Suprapubic skin (tissue), 4 donors: ENCODE measurements at places on chromosomes 7 and 10. TPM values are rescaled to one million over a fixed set of nuclear protein-coding genes. Genes with fewer than 3 reads are reported as not detected.

DNA sequence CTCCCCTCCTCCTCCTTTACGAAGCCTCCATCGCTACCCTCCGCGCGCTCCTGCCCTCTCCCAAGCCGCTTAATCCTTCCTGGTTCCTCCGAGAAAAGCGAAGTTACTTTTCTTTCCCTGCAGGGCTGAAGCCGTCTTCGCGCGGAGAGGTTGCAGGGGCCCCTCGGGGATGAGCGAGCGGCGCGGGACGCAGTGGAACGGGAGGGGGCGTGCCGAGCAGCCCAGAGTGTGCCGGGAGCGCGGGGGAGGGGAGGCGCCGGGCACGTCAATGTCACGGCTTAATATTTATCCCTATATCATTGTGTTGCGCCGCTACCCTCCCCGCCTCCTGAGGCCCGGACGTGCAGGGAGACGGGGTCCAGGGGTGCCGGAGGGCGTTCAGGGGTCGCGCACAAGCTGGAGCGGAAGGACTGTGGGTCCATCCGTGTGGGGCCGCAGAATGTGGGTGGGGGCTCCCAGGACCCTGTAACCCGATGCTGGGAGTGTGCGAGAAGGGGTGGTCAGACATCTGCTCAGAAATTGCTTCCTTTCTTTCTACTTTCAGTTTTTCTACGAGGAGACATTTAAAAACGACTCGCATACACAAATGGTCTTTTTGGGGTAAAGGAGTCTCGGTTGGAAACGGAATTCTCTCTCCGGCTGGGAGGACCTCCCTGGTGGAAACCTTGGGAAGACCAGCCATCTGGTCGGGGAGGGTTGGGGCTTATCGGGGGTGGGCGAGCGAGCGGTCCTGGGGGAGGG is 2.4 kb downstream of the CDK6 start:
- no peaks in the 10 kb centered on the region for H3K27me3 ChIP-seq
- peak overlapping the region; percentile 83 for H3K4me3 ChIP-seq
- peak; percentile 83 for DNase-seq

DNA sequence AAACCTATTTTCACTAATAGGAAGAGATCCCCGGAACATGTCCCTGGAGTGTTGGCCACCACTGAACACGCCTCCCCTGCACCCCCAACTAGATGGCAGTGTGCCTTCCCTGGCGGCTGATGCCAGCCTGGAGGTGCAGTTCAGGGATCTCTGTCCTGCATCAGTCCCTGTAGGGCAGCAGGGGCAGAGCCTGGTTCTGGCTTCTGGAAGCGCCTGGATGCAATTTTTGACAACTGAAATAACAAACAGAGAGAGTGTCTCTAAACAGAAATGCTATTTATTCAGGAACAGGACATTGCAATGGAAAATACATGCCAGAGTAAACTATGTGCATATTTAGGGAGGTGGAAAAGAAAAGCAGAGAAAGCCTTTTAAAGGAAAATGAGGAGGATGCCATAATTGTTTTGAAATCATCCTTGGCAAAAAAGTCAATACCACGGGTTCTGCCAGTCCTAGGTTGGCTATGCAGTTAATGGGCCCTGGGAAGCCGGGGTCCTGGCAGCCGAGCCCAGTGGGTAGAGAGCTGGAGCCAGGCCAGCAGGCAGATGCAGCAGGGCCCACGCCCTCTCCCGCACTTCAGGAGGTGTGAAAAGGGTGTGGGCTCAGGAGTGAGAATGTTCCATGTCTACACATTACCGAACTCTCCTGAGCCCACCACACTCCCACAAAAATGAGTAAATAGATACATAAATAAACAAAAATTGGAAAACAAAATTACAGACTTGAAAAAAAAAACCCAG is 18.5 kb downstream of the ANTXRL start:
- no peak overlapping the region for H3K27ac ChIP-seq
- H3K27me3 ChIP-seq, result no peaks in the 10 kb centered on the region
- H3K4me1 ChIP-seq, result peaks cover 23% of the 10 kb centered on the region
- H3K4me3 ChIP-seq, result no peak overlapping the region

DNA sequence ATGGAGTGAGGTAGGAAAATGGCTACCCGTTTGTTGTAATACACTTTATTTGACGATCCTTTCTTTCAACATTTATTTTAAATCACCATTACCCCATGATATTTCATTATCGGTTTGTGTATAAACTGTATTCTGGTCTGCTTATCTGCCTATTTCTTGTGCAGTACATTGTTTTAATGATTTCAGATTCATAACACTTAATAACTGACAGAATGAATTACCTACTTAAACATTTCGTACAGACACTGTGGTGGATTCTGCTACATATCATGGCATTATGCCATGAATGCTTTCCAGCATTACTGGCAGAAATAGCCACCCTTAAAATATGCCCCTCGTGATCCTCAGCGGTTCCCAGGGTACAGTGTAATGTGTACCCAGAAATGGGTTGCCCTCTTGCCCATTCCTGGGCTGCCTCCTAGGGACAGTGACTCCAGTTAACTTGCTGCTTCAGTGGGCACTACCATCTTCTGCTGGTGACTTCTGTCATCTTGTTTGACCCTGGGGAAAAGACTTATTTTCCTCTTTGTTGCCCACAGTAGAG is 74.5 kb downstream of the C1GALT1 start:
- H3K27ac ChIP-seq, result no peak overlapping the region
- no peaks in the 10 kb centered on the region for H3K27me3 ChIP-seq
- H3K36me3 ChIP-seq, result peaks cover 6% of the 10 kb centered on the region
- no peak overlapping the region for H3K4me3 ChIP-seq

DNA sequence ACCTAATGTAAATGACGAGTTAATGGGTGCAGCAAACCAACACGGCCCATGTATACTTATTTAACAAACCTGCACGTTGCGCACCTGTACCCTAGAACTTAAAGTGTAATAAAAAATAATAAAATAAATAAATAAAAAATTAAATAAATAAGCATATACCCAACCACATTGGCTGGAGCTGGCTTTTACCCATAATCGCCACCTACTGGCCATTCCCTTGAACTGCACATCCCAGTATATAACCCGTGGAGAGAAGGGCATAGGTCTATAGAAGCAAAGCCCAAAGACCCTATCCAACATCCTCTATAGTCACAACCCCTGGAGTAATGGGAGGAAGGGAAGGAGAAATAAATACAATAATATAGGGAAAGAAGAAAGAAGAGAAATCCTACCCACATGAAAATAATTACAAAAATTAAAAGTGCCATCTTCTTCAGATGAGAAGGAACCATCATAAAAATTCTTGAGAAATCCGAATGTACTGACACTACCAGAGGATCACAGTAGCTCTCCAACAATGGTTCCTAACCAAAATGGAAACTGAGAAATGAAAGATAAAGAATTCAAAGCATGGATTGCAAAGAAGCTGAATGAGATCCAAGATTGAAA is 65.6 kb downstream of the TWIST1 start:
- no peaks in the 10 kb centered on the region for H3K4me1 ChIP-seq
- no peak overlapping the region for H3K27ac ChIP-seq
- no peaks in the 10 kb centered on the region for H3K27me3 ChIP-seq

DNA sequence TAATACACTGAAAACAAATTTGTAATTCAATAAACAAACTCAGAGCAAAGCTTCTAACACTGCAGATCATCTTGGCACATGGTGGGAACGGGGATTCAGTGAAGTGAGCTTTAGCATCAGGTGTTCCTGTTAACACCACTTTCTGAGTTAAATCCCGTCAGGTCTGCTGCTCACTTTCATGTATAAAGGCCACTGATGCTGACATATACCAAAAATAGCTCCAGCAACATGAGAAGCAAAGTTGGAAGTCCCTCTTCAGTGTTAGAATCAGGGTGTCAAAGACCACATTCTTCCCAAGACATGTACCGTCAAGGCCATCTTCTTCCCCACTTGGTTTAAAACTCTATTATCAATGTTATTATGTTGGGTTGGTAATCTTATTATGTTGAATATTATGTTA is 11.7 kb upstream of the CACNA2D1 start:
- H3K27ac ChIP-seq, result no peak overlapping the region
- DNase-seq, result no peak
- no peaks in the 10 kb centered on the region for H3K4me1 ChIP-seq
- H3K36me3 ChIP-seq, result no peaks in the 10 kb centered on the region
- H3K4me3 ChIP-seq, result no peak overlapping the region

GRCh38 chr10:107033799-107034422 is 130.6 kb downstream of the SORCS1 start:
- H3K4me1 ChIP-seq, result no peaks in the 10 kb centered on the region
- no peaks in the 10 kb centered on the region for H3K27me3 ChIP-seq
- no peak overlapping the region for H3K4me3 ChIP-seq
- no peak overlapping the region for H3K27ac ChIP-seq
- H3K36me3 ChIP-seq, result no peaks in the 10 kb centered on the region

GRCh38 chr10:106947643-106948042 is 216.9 kb downstream of the SORCS1 start:
- no peak overlapping the region for H3K4me3 ChIP-seq
- H3K27me3 ChIP-seq, result no peaks in the 10 kb centered on the region
- no peak for DNase-seq
- H3K27ac ChIP-seq, result no peak overlapping the region
- no peaks in the 10 kb centered on the region for H3K4me1 ChIP-seq

DNA sequence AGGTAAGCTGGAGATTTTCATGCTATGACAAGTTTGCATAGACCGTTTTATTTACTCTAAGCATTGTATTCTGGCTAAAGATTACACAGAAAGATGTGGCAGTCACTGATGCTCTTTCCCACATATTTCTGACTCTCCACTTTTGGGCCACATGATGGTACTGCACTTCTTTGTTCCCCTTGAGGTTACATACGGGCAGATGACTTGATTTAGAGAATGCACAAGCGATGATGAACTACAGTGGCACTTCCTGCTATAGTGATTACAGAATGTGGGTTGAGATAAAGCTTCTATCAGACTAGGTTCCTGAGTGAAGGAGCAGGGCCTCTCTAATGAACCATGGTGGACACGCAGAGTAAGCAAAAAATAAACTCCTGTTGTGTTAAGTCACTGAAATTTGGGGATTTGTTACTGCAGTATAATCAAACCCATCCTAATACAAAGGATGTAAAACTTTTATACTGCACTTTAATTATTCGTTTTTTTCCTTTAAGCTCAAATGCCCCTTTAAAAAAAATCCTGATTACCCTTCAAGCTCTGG is 177.9 kb downstream of the TAX1BP1 start:
- H3K27ac ChIP-seq, result no peak overlapping the region
- DNase-seq, result no peak
- no peak overlapping the region for H3K4me3 ChIP-seq
- H3K27me3 ChIP-seq, result no peaks in the 10 kb centered on the region

DNA sequence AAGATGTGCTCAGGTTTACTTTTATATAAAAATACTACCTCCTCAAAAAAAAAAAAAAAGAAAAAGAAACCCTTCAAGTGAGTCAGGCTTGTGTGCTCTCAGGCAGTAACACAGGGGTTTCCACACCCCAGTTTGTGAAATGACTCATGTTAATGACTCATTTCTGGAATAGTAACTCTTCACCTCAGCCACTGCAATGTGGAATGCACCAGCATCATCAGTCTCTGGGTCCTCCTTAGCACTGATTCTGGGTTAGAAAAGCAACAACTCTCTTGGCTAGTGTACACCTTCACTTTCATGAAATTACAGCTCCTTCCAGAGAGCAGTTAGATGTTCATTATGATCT is 110.6 kb downstream of the EMX2 start:
- peaks cover 5% of the 10 kb centered on the region for H3K4me1 ChIP-seq
- no peak overlapping the region for H3K27ac ChIP-seq
- H3K36me3 ChIP-seq, result no peaks in the 10 kb centered on the region
- no peak for DNase-seq

DNA sequence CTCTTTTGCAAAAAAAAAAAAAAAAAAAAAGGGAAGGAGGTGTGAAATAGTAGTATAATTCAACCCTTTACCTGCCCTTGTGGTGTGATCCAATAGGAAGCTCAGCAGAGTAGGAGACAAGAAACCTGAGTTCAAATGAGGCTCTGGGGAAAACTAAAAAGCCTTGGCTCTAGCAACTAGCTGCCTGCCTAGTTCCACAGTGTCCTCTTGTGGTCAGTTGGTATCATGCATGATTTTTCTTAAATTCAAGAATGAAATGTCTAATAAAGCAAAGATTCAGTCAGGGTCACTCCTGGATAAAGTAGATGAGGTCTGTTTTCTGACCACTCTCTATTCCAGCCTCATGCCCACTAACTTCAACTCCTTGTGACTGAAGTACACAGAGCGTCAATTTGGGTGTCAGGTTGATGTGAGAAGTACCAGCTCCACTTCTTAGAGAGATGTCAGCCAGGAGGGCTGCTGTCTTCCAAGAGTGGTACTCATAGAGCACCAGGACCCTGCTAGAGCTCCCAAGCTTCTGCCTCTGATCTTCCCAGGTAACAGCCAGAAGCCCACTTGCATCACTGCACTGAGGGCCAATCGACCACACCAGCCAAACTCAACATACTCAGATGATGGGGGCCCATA is 10.5 kb downstream of the LSM5 start:
- no peak overlapping the region for H3K4me3 ChIP-seq
- no peak overlapping the region for H3K27ac ChIP-seq
- no peak for DNase-seq
- no peaks in the 10 kb centered on the region for H3K36me3 ChIP-seq

GRCh38 chr10:92031580-92031979 is 108.0 kb downstream of the BTAF1 start:
- H3K4me1 ChIP-seq, result no peaks in the 10 kb centered on the region
- no peak overlapping the region for H3K4me3 ChIP-seq
- H3K27ac ChIP-seq, result no peak overlapping the region
- peaks cover 59% of the 10 kb centered on the region for H3K36me3 ChIP-seq
- no peak for DNase-seq
- H3K27me3 ChIP-seq, result no peaks in the 10 kb centered on the region

DNA sequence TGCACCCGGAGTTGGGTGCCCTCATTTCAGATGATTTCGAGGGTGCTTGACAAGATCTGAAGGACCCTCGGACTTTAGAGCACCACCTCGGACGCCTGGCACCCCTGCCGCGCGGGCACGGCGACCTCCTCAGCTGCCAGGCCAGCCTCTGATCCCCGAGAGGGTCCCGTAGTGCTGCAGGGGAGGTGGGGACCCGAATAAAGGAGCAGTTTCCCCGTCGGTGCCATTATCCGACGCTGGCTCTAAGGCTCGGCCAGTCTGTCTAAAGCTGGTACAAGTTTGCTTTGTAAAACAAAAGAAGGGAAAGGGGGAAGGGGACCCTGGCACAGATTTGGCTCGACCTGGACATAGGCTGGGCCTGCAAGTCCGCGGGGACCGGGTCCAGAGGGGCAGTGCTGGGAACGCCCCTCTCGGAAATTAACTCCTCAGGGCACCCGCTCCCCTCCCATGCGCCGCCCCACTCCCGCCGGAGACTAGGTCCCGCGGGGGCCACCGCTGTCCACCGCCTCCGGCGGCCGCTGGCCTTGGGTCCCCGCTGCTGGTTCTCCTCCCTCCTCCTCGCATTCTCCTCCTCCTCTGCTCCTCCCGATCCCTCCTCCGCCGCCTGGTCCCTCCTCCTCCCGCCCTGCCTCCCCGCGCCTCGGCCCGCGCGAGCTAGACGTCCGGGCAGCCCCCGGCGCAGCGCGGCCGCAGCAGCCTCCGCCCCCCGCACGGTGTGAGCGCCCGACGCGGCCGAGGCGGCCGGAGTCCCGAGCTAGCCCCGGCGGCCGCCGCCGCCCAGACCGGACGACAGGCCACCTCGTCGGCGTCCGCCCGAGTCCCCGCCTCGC is at the start of gene EGFR:
TSS of gene EGFR (plus strand) at position 657 of the 830 bp plus-strand sequence. CDS start 261 bp downstream, outside the sequence.
- H3K4me3 ChIP-seq, result peak within 1 kb of the TSS; percentile 91
- peak within 1 kb of the TSS; percentile 99 for H3K27ac ChIP-seq
- no peaks in the 10 kb centered on the region for H3K36me3 ChIP-seq

Gene TAS2R5
- total RNA-seq, result 1.9 TPM

Gene CBLL1
- 47.4 TPM for total RNA-seq

Gene PON1
- 0.97 TPM for total RNA-seq

Gene FEZF1
- total RNA-seq, result not detected

Gene ZNF804B
- total RNA-seq, result not detected

Gene HMX2
- total RNA-seq, result not detected

Gene XRCC2
- 0.64 TPM for total RNA-seq

Gene SERPINE1
- total RNA-seq, result 18.1 TPM
